ENCODE measurements at places on chromosomes 6 and 20.
A peak's percentile ranks its signal among the peaks of the same experiment; 100 is the strongest.

DNA sequence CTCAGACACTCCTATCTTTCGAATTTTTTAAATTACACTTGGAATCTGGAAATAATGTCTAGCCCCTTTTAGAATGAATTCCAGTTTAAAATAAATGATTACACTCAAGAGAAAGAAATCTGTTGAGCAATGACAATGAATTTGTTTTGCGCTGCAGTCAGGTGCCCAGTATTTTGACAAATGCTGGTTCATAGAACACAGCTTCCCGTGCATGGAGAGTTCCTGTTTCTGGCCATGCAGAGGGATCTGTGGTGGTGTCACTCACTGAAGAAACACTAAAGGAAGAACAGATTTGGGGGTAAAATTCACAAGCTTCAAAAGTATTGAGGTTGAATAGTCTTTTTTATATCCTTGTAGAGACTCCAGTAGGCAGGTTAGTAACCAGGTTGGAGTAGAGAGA lies 113.4 kb upstream of the CEP85L start:
- DNase-seq = no peak

DNA sequence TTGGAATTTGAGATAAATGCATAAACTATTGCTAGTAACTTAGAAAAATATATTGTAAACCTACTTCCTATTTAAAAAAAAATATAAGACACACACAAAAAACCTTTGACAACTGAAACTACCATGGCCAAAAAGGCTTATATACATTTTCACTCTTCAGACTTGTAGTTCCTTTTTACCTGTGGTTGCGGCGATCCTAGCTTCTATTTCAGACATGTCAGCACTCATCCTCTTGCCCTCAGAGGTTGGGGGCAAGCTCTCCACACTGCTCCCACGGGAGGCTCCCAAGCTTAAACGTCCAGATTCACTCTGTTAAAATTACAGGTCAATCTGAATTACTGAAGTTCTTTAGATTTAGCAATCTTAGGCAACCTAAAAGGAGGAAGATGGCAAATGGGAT lies 39.8 kb downstream of the MAP3K7 start:
- DNase-seq = no peak

DNA sequence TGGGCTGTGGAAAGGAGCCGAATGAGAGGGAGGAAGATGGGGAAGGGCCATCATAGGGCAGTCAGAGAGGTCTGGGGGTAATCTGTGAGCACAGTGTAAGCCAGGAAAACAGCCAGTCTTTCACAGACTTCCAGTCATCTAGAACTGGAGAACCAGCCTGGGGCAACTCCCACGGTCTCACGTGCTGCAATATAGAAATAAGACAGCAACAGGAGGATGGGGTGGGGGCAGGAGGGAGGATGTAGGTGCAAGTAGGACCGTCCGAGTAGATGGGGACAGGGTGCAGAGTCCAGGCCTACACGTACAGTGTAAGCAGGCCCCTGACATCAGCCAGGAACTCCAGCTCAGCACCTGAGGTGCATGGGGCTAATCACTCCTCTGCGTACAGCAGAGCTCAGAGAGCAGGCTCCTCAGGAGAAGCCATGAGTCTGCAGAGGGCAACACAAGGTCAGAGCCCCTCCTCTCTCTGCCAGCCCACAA lies 58.2 kb upstream of the TNFAIP3 start:
- no peak for DNase-seq

- peak; percentile 39 for DNase-seq
Measured at GRCh38 chr20:34268851-34269636, 27.8 kb downstream of the ASIP start.

GRCh38 chr6:121223930-121224329 lies 110.3 kb downstream of the TBC1D32 start:
- DNase-seq = no peak

GRCh38 chr6:137465378-137466009 lies 28.7 kb downstream of the OLIG3 start:
- no peak for DNase-seq

DNA sequence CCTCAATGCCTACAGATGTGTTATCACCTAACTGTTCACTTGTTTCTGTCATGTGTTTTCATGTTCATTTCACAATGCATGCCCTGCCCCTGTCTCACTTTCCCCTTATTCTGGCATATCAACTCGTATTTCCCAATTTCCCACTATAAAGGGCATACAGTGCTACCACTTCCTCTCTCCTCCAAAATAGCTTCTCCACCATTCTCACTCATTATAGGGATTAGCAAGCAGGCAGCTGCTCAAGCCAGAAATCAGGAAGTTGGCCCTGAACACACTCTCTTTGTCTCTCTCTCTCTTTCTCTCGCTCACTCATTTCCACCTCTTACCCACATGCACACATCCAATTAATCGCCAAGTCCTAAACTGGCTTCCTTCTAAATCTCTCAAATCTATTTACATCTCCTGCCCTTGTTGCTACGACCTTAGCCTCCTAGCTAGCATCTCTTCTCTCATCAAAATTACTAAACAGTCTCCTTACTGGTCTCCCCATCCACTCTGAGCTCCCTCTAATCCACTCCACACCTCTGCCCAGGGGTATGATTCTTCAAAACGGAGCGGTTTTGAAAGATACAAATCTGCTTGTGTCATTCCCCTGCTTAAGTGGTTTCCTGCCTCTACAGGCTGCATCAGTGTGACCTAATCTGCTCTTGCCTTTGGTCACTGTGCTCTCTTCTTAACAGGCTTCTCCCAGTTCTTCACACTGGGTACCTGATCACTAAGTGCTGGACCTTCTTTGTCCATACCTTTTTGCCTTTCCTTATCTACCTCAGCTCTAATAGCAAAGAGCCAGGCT lies 196.2 kb downstream of the BTBD9 start:
- no peak for DNase-seq

GRCh38 chr6:159890792-159891191 lies at the start of gene MAS1:
Gene MAS1, plus strand, starts transcription at chr6:159890988. Its CDS starts 15,968 bp downstream, at chr6:159906956.
- no peak for DNase-seq

Data from CD8-positive, alpha-beta T cell (primary cell).